Activated CD4-positive, alpha-beta T cell treated with anti-CD3 and anti-CD28 coated beads, Interleukin-2, amount 50 U/mL, for 4 hours (primary cell): ENCODE measurements at places on chromosomes 3 and 15.

DNA sequence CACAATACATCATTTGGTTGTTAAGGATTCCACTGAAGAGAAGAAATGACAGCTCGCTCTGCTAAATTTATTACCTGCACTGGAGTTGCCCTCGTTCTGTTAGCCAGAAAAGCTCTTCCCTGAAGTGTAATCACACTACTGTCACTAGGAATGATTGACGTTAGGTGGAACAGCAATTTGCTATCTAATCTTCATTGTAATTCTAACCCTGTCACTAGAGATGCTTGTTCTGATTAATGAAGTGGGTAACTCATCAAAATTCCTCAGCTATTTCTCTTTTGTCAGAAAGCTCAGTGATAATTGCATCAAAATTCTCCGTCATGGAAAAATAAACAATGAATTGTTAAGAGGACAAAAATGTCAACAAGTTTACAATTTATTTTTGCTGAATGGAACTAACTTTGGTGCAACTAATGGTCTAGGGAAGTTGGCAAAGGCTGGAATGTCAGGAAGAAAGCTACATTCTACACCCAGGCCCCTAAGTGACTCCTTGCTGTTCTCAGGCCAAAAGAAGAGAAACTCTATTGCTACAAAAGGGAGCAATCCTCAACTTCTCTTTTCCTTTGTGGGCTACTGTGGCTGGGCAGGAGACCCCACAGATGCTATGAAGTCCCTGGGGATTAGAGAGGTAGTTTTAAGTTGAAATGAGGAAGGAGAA, 34.1 kb downstream of the CCDC191 start:
- DNase-seq: no peak

DNA sequence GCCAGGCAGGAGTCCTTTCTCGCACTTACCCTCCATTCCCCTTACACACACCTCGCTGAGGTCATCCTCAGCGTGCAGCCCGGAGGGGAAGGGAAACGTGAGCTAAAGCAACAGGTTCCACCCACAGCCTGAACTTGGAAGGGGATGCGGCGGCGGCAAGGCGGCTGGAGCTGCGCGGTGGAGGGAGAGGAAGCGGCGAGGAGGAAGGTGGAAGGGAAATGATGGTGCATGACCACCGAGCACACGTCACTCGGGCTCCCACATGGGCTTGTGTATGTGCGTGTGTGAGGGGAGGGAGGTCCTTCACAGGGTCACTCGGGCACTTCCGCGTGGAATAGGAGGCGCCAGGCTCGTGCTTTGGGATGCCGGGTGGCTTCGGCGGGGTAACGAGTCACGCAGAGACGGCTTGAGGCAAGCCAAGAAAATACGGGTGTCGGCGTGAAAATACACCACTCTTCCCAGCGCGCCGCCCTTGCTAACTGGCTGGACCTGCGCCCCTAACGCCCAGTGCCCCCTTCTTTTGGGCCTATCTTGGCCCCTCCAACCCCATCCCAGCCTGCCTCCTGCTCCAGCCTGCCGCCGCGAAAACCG, 225.5 kb upstream of the IL12A start:
- DNase-seq: no peak

- no peak for DNase-seq
These were observed 210.8 kb upstream of the NR2E3 start for GRCh38 chr15:71599418-71600151.

DNA sequence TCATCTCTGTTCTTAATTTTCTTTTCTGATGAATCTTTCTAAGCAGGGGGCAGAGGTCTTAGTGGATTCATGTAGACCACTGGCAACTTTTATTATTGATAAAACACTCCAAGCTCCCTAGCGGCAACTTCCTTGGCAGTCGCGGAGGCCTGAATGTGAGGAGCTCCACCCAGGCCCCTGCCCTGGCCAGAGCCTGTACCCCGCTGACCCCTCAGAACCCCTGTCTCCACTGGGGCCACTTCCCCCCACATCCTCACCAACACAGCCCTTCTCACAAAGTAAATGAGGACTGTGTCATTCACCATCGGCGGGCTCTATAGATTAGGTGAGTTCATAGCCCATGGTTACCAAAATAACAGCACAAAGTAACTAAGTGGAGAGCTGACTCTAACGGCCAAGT, 111.6 kb downstream of the TPRA1 start:
- DNase-seq: no peak

DNA sequence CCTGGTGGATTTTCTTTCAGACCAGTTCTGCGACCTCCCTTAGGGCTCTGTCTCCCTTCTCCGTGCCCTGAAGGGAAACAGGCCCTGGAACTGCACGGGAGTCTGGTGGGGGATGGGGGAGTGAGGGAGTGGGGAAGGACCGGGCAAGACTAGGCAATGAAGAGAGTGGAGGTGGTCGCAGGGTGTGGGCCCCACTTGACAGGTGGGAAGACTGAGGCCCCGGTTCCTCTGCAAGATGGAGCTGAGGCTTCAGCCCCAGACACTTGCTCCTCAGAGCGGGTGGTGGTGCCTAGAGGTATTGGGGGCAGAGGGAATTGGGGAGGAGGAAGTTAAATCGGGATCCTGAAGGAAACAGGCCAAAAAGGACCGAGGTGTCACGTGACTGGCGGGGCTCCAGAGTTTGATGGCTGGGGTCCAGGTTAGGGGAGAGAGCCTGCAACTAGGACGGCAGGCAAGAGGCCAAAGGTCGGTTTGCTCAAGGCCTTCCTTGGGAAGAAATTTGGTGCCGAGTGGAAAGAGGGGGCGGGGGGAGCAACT, 597 bp upstream of the CAMK1 start:
- DNase-seq: no peak

DNA sequence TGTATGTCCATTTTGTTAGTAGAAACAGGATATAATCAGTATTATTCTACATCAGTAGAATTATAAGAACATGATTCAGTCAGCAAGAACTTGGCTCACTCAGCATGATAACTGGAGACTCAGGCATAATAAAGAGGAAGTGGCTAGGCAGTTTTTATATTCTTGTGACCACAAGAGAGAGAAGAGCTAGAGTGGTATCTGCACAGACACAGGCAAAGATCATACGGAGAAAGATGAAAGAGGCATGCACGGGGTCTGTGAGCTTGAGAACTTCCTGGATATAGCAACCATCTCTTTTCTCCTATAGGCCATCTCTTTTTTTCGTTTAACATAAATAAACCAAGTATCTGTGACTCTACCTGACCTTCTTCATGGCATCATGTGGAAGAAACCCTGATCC, 46.8 kb downstream of the MYO5A start:
- DNase-seq: peak; percentile 11

GRCh38 chr3:64892671-64893309, 205.0 kb upstream of the ADAMTS9 start:
- DNase-seq: no peak

DNA sequence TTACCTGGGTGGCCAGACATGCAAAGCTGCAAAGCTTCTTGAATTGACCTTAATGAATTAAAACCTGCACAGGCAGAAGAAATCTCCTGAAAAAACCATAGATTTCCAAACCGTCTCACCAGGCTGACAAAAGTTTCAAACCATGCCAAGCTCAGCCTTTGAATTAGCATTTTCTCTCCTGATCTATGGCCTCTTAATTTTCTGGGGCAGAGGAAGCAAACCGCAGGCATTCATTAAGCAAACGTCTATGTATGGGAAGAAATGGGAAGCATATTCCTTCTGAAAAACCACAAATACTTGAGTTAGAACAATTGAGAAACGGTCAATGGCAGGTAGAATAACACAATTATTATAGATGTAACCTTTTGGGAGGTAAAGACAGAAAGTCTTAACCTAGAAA, 500.2 kb upstream of the NR2F2 start:
- DNase-seq: no peak

GRCh38 chr3:40398346-40398745, 11.4 kb downstream of the ENTPD3 start:
- no peak for DNase-seq

DNA sequence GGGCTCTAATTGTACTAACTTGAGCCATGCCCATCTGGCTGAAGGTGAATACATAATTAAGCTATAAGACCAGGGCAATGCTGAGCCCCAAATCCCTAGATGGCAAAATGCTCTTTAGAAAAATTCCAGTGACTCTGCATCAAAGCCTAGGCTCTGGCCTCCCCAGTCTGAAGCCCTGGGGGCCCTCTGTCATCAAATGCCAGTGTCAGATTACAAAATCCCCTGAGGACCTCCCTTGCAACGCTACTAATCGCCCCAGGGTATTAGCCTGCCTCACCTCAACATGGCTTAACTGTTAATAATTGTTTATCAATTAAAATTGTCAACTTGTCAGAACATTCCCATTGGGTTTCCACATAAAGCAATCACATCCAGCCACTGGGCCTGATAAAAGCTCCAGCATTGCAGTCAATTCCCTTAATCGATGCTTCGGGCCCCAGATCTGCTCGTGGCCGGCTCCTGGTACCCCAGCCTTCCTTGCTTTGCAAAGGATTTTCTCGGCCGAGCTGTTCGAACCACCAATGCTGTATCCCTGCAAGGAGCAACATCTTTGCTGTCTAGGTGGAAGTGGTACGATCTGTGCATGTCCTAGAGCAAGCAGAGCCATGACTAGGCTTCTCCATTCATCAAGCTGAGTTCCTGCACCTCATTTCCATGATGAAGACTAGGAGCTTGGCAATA, 151.7 kb downstream of the MEGF11 start:
- no peak for DNase-seq

GRCh38 chr3:192515664-192516045, 211.7 kb downstream of the FGF12 start:
- DNase-seq: no peak

DNA sequence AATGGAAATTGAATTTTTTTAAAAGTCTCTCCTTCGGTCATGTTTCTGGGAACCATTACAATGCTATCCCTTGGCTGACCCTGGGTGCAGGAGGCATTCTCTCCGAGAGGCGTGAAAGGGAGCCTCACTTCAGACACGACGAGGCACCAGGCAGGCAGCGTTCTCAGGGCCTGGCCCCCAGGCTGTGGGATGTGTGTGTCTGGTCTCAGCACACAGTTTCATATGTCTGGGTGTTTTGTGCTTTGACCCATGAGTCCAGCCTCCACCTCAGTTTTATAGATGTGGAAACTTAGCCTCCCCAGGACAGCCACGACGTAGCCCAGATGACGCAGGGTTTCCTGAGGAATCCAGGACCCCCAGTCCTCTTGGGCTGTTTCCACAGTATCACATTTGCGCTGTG, 34.0 kb downstream of the FGD5 start:
- DNase-seq: no peak

DNA sequence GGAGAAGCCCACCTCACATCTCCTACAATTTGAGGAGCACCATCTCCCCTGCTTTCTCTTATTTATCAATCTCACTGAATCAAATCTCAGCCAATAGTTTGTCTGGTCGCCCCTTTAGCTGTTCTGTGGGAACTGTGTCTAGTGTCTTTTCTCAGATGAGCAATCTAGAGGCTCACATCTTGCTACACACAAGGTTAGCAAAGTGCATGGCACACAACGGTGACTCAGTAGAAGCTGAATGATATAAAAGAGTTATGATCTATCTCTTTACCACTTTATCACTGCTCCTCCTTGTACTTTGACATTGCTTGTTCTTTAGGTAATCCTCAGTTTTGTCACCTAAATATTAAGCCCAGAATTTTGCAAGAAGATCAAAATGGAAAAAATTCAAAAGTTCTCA, 16.8 kb upstream of the COLQ start:
- no peak for DNase-seq

- DNase-seq: peak; percentile 27
These were observed 183.9 kb downstream of the TPRG1 start for GRCh38 chr3:189355481-189356201.

DNA sequence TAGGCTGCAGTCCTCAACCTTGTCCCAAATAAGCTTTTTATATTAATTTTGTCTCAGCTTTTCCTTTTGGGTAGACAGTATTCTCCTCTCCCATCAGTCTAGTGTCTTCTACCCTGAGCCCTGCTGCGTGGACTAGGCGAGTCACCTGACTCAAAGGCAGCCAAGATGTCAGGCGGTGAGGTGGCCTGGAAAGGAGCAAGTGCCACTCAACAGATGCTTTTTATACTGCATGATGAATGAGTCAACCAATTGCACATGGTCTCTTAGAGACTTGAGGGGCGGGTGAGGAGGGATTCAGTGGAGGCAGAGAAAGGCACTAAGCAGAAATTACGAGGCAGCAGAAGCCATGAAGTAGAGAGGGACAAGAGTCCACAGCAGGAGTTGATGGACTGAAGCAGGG, 95.9 kb downstream of the FRMD4B start:
- no peak for DNase-seq

- no peak for DNase-seq
These were observed 39.7 kb downstream of the CCNL1 start for GRCh38 chr3:157120071-157120892.

- DNase-seq: no peak
These were observed 45.6 kb upstream of the PHLDB2 start for GRCh38 chr3:111813441-111813840.

- no peak for DNase-seq
These were observed 55.8 kb downstream of the SUMF1 start for GRCh38 chr3:4411236-4411635.

DNA sequence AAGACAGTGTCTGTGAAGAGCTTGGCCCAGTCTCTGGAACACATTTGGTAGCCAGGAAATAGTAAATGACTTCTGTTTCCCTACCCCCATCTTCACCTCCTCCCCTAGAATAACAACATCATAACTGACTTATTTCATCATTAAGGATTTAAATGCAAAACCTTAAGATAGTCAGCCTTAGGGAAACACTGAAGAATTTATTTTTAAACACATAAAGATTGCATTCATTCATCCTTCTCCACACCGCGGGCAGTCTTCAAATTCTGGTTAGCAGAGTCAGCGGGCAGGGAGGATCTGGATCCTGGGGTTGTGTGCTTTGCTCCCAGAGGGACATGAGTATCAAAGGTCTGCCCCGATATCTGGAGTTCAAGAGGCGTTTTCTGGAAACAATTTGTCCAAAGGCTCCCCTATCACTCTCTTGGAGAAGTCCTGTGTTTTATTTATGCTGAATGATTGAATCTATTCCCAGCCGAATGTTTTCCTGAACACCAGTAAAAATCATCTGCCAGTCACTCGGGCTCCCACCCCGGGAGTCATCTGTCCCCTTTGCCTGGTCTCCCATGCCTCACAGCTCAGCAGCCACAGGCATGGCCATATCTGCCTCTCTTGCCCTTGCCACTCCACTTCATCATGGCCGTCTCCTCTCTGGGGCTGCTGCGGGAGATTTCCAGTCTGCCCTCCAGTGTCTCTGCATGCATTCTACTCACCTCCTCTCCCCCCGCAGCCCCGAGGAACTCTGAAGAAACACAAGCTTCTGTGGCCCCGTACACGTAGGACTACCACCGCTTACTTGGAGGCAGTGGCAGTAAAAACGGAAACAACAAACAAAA, 234.7 kb upstream of the CTDSPL start:
- DNase-seq: no peak

- DNase-seq: no peak
These were observed 64.0 kb downstream of the LYSMD4 start for GRCh38 chr15:99669250-99669649.
